ENCODE measurements at places on chromosomes 2 and 18. TPM values are rescaled to one million over a fixed set of nuclear protein-coding genes. Genes with fewer than 3 reads are reported as not detected.

GRCh38 chr2:219056176-219056895 is 4.4 kb downstream of the IHH start:
- peaks cover 19% of the 10 kb centered on the region for H3K4me1 ChIP-seq
- H3K27ac ChIP-seq = no peak overlapping the region
- DNase-seq = no peak
- no peak overlapping the region for H3K4me3 ChIP-seq
- peaks cover 43% of the 10 kb centered on the region for H3K27me3 ChIP-seq
- no peaks in the 10 kb centered on the region for H3K36me3 ChIP-seq

DNA sequence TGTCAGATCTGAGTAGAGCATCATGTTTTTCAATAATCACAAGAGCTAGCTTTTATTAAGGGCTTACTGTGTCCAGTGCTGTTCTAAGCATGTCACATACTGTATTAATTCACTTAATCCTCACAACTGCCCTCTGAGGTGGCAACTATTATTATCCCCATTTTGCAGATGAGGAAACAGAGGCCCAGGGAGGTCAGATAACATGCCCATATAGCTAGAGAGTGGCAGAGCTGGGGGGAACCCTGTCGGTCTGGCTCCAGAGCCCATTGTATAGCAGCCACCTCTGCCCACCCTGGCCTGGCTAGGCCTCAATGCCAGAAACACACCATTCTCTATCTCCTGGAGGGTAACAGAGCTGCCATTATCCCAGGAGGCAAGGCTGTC is 113.2 kb downstream of the B3GNT2 start:
- no peaks in the 10 kb centered on the region for H3K27me3 ChIP-seq
- peaks cover 62% of the 10 kb centered on the region for H3K4me1 ChIP-seq
- no peak overlapping the region for H3K4me3 ChIP-seq

GRCh38 chr2:215982465-215982875 is 30.9 kb downstream of the MREG start:
- no peaks in the 10 kb centered on the region for H3K27me3 ChIP-seq
- H3K4me3 ChIP-seq = no peak overlapping the region
- no peak overlapping the region for H3K27ac ChIP-seq
- peaks cover 23% of the 10 kb centered on the region for H3K36me3 ChIP-seq
- peaks cover 30% of the 10 kb centered on the region for H3K4me1 ChIP-seq

DNA sequence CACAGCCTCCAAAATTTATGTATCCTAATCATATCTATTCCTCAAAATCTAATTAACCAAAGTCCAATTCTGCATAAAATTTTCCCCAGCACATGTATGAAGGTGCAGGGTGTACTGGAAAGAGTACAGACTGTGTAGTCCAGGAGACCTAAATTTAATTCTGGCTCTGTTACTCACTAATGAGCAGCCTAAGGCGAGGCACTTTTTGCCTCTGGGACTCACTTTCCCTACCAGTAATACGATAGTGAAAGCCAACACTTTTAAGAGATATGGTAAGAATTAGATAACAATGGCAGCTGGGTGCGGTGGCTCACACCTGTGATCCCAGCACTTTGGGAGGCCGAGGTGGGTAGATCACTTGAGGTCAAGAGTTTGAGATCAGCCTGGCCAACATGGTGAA is 177.7 kb downstream of the PIEZO2 start:
- H3K27me3 ChIP-seq = no peaks in the 10 kb centered on the region
- DNase-seq = no peak
- H3K4me1 ChIP-seq = no peaks in the 10 kb centered on the region
- no peak overlapping the region for H3K4me3 ChIP-seq

FSIP2 gene
- 0.28 TPM for total RNA-seq

RAB6C gene
- not detected for total RNA-seq

MPV17 gene
- total RNA-seq = 103 TPM

APOB gene
- not detected for total RNA-seq

DNA sequence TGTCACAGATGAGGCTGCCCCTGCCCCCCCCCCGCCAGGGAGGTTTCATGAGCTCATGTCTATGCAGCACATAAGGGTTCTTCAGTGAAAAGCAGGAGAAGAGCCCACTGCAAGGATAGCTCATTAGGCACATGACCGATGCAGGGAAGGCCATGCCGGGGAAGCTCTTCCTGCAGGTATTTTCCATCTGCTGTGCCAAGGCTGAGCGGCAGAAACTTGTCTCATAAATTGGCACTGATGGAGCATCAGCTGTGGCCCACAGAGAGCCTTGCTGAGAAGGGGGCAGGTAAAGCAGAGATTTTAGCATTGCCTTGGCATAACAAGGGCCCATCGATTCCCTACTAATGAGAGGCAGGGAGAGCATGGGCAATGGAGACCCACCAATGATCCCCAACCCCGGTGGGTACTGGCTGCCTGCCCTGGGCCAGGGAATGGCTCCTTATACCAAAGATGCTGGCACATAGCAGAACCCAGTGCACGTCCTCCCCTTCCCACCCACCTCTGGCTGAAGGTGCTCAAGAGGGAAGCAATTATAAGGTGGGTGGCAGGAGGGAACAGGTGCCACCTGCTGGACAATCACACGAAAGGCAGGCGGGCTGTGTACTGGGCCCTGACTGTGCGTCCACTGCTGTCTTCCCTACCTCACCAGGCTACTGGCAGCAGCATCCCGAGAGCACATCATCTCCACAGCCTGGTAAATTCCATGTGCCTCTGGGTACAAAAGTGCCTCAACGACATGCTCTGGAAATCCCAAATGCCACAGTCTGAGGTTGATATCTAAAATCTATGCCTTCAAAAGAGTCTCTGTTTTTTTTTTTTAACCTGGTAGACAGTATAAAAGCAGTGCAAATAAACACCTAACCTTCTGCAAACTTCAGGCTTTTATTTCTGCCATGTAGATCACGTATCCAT is 41.4 kb downstream of the STEAP3 start:
- no peaks in the 10 kb centered on the region for H3K36me3 ChIP-seq
- no peak overlapping the region for H3K27ac ChIP-seq
- H3K4me3 ChIP-seq = no peak overlapping the region
- no peaks in the 10 kb centered on the region for H3K4me1 ChIP-seq
- H3K27me3 ChIP-seq = no peaks in the 10 kb centered on the region
- DNase-seq = peak; percentile 62

- no peaks in the 10 kb centered on the region for H3K36me3 ChIP-seq
- H3K27ac ChIP-seq = no peak overlapping the region
- no peak for DNase-seq
These were observed 61.2 kb upstream of the ATL2 start for GRCh38 chr2:38438133-38438882.

GRCh38 chr2:73998451-73998850 is 13.7 kb downstream of the TET3 start:
- DNase-seq = peak; percentile 55
- H3K27ac ChIP-seq = peak overlapping the region; percentile 58
- peaks cover 10% of the 10 kb centered on the region for H3K36me3 ChIP-seq
- no peak overlapping the region for H3K4me3 ChIP-seq
- H3K27me3 ChIP-seq = no peaks in the 10 kb centered on the region
- peaks cover 82% of the 10 kb centered on the region for H3K4me1 ChIP-seq

DNA sequence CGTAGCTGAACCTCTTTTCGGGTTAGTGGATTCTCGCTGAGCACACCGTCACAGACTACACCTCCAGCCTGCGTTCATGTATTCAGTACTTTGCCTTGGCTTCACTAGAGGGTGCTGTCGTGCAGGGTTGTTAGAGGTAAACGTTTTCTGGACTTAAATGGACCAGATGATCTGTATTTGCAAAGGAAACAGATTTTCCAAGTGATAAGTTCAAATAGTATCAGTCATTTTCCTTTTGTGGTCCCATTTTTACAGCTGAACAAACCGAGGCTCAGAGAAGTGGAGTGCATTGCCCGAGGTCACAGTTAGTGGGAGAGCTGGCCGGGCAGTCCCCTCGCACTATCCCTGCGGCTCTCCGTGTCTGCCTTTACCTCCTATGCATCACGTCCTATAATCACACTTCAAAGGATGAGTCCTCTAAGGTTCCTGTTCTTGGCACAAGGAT is 125.9 kb downstream of the MAP4K4 start:
- peaks cover 17% of the 10 kb centered on the region for H3K36me3 ChIP-seq
- no peaks in the 10 kb centered on the region for H3K27me3 ChIP-seq
- H3K4me1 ChIP-seq = peaks cover 73% of the 10 kb centered on the region
- H3K4me3 ChIP-seq = peak overlapping the region; percentile 20

GRCh38 chr2:232931636-232932035 is 61.6 kb downstream of the SNORC start:
- H3K27ac ChIP-seq = no peak overlapping the region
- H3K27me3 ChIP-seq = peaks cover 35% of the 10 kb centered on the region
- no peak overlapping the region for H3K4me3 ChIP-seq
- DNase-seq = no peak
- peaks cover 14% of the 10 kb centered on the region for H3K4me1 ChIP-seq
- H3K36me3 ChIP-seq = no peaks in the 10 kb centered on the region

SLC23A3 gene
- total RNA-seq = 1.9 TPM

Data from activated CD4-positive, alpha-beta T cell treated with anti-CD3 and anti-CD28 coated beads for 36 hours (primary cell).